Inflammatory macrophage treated with lipopolysaccharide for 1 hour (primary cell): ENCODE measurements at places on chromosomes 7 and 10.

GRCh38 chr7:116522247-116522646 is 2.6 kb upstream of the CAV1 start:
- DNase-seq = no peak

DNA sequence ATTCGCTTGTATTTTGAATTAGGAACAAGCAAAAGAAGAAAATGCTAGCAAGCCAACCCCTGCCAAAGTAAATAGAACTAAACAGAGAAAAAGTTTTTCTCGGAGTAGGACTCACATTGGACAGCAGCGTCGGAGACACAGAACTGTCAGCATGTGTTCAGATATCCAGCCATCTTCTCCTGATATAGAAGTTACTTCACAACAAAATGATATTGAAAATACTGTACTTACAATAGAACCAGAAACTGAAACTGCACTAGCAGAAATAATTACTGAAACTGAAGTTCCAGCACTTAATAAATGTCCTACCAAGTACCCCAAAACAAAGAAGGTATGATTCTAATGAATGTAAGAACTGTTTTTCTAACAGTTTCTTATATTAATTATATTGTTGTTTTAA is 87.9 kb downstream of the KMT2E start:
- DNase-seq = no peak

GRCh38 chr7:128037880-128038619 is 6.8 kb upstream of the LRRC4 start:
- DNase-seq = no peak

GRCh38 chr10:80530251-80530650 is 7.5 kb upstream of the SH2D4B start:
- DNase-seq = peak; percentile 77

- peak; percentile 3 for DNase-seq
These were observed 36.9 kb downstream of the ZPBP start for GRCh38 chr7:50056131-50056530.

- no peak for DNase-seq
These were observed 33.7 kb downstream of the DDC start for GRCh38 chr7:50531401-50531911.

GRCh38 chr10:34172936-34173533 is 642.1 kb downstream of the PARD3 start:
- peak; percentile 38 for DNase-seq

- no peak for DNase-seq
These were observed 553.0 kb downstream of the GRM8 start for GRCh38 chr7:126699707-126700106.

DNA sequence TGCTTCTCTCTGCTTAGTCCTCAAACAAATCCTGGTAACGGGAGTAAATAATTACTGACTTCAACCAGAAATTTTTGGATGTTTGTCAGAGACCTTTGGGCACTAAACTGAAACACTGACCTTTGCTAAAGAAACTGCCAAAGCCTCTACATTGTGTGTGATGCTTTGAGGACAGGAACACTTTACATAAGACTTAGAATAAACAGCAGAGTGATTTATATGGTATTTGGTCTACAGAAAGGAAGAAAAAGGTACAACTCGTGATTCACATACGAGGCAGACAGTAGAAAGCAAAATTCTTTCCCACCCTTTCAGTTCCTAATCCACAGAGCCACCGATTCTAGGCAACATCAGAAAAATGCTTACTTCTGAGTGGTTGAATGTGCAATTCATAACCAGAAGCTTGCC is 59.8 kb downstream of the SLC16A12 start:
- no peak for DNase-seq

- peak; percentile 68 for DNase-seq
These were observed 78.3 kb downstream of the LRRC17 start for GRCh38 chr7:102991077-102991539.

DNA sequence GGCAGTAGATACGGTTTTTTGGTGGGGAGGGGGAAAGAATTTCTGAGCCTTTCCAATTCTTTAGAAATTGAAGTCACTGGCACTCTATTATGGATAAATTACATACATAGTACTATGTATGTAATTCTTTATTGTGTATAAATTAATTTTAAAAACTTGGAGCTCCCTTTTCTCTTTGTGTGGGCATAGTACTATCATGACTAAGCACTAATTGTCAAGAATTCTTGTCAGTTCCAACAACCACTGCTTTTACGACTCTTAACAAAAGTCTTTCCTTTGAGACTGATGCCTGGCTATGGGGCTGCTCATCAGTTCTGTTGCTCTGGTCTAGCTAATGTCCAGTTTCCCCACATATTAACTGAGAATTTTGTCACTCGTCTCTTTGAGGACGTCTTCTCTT is 365.3 kb upstream of the RNF32 start:
- no peak for DNase-seq
